Activated CD4-positive, alpha-beta T cell treated with anti-CD3 and anti-CD28 coated beads, Interleukin-2, amount 50 U/mL, for 1 hour (primary cell): ENCODE measurements at places on chromosomes 2 and 18.

DNA sequence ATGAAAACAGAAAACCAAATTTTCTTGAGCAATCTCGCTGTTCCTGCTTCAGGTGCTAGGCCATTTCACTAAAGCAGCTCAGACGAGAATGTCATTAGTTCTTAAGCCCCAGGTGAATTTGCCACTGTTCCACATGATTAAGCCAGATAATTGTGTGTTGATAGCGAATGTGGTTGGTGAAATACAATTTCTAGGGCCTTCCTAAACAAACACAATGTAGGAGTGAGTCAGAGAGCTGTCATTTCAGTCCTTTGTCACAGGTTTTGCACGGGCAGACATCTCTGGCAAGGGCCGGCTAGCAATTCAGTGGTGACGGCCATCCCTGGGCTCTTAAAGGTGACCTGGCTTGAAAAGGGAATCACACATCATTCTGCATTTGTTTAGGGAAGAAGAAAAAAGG is 170.7 kb downstream of the TMEM182 start:
- no peak for DNase-seq

DNA sequence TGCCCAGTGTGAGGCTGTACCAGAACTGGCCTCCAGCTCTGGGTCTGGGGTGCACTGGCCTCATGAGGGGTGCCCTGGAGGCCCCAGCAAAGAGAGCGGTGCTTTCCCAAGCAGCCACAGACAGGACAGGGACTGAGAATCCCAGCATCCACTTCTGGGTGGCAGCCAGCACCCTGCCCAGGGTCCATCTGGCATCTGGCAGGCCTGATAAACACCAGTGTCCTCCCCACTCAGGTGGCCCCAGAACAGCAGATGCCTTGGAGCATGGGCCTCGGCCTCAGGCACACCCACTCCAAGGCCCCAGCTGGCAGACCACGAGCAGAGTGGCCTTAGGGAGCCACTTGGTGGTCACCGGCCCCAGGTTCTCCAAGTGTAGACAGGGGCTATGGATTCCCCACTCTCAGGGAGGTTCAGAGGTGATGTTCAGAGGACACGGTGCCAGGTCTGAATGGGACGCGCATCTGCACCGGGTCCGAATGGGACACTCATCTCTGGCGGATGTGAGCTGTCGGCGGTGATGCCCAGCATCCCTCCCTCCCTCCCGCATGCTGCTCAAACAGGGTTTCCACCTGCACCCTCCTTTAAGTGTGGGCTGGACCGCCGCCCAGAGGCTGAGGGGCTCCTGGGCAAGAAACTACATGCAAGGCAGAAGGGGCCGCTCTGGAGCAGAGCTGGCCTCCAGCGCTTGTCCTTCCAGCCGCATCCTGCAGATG is 82.2 kb upstream of the GPC1 start:
- DNase-seq: no peak

- DNase-seq: no peak
Measured at GRCh38 chr2:195898505-195899191, 170.0 kb downstream of the DNAH7 start.

- no peak for DNase-seq
Measured at GRCh38 chr2:213199871-213200270, 48.5 kb upstream of the IKZF2 start.

GRCh38 chr18:34995746-34996145 is 45.5 kb upstream of the MAPRE2 start:
- DNase-seq: no peak

GRCh38 chr2:189566046-189566445 is 14.5 kb downstream of the SLC40A1 start:
- DNase-seq: no peak
